ENCODE measurements at places on chromosomes 4 and X.

DNA sequence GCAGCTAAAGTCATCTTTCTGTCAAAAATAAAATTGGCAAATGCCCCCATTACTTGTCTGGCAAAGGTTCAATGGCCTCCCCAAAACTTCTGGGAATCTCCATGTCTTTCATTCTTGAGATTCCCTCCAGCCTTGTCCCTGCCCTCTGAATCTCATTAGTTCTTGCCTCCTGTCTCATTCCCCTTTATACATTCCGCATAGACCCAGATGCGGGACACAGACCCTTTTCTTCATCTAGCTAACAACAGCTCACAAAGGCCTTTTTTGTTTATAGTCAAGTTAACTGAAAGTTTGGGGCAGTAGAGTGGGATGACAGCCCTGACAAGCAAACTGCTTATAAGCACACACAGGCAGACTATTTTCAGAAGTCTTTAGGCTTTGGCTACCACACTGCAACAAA is 306.1 kb upstream of the FAM241A start:
- peaks cover 1% of the 10 kb centered on the region for H3K36me3 ChIP-seq
- no peaks in the 10 kb centered on the region for H3K27me3 ChIP-seq
- H3K4me1 ChIP-seq: no peaks in the 10 kb centered on the region
- no peak for DNase-seq
- no peak overlapping the region for H3K4me3 ChIP-seq
- H3K27ac ChIP-seq: no peak overlapping the region

- no peak for DNase-seq
- H3K4me1 ChIP-seq: no peaks in the 10 kb centered on the region
Measured at GRCh38 chr4:107442538-107443111, 277.4 kb downstream of the PAPSS1 start.

GRCh38 chrX:103540145-103540544 is 20.9 kb upstream of the RAB40A start:
- H3K27me3 ChIP-seq: no peaks in the 10 kb centered on the region
- DNase-seq: peak; percentile 59
- no peak overlapping the region for H3K4me3 ChIP-seq
- no peak overlapping the region for H3K27ac ChIP-seq
- H3K4me1 ChIP-seq: peaks cover 4% of the 10 kb centered on the region
- no peaks in the 10 kb centered on the region for H3K36me3 ChIP-seq

DNA sequence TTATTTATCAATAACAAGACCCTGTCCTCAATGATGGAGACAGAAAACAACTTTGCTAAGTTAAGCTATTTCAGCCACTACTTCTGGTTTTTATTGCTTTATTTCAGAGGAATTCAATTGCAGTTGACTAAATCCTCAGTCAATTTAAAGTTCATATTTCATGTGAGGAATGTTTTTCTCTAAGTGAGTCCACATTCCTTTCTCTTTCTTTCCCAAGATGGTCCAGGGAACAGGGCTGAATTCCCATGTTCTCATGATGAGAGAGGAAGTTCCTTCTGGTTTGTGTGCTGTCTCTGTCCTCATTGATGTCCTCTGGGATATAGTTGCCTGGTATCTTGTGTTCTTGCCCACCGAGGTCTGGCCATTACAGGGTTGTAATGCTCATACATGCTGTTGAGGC is 117.2 kb downstream of the SLIT2 start:
- no peak overlapping the region for H3K27ac ChIP-seq
- no peak overlapping the region for H3K4me3 ChIP-seq
- no peaks in the 10 kb centered on the region for H3K4me1 ChIP-seq
- no peak for DNase-seq
- H3K27me3 ChIP-seq: no peaks in the 10 kb centered on the region

DNA sequence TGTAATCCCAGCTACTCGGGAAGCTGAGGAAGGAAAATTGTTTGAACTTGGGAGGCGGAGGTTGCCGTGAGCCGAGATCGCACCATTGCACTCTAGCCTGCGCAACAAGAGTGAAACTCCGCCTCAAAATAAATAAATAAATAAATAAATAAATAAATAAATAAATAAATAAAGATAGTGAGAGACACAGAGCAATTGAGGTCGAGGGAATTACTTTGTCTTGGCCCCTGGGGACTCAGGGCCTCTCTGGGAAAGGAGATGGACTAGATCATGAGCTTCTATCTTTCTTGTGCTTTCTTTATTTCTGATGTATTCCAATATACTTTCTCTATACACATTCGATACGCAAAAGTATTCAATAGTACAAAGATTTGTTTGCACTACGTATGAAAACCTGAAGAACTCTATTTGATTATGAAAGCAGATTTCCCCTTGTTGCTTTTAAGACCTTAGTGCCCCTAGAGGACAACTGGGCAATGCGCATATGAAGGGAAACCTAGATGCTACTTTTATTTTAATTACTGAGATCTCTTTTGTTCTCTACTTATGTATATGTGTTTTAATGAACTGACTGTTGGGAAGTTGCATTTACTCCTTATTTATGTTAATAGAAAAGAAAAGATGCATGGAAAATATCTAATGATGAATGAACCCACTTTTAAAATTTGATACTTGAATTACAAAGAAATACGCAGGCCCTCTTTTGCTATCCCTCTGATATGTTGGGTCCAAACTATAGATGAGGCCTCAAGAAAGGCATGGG is 12.8 kb upstream of the ELOVL6 start:
- H3K4me1 ChIP-seq: no peaks in the 10 kb centered on the region
- no peaks in the 10 kb centered on the region for H3K27me3 ChIP-seq
- H3K4me3 ChIP-seq: no peak overlapping the region
- no peaks in the 10 kb centered on the region for H3K36me3 ChIP-seq
- H3K27ac ChIP-seq: no peak overlapping the region
- peak; percentile 17 for DNase-seq

GRCh38 chr4:76280488-76281441 is 25.8 kb upstream of the STBD1 start:
- H3K27ac ChIP-seq: no peak overlapping the region
- no peaks in the 10 kb centered on the region for H3K27me3 ChIP-seq
- no peaks in the 10 kb centered on the region for H3K36me3 ChIP-seq
- H3K4me1 ChIP-seq: peaks cover 13% of the 10 kb centered on the region
- DNase-seq: no peak

- no peaks in the 10 kb centered on the region for H3K36me3 ChIP-seq
- H3K27ac ChIP-seq: no peak overlapping the region
- H3K27me3 ChIP-seq: no peaks in the 10 kb centered on the region
- DNase-seq: no peak
Measured at GRCh38 chr4:13970349-13970748, 342.8 kb upstream of the BOD1L1 start.

DNA sequence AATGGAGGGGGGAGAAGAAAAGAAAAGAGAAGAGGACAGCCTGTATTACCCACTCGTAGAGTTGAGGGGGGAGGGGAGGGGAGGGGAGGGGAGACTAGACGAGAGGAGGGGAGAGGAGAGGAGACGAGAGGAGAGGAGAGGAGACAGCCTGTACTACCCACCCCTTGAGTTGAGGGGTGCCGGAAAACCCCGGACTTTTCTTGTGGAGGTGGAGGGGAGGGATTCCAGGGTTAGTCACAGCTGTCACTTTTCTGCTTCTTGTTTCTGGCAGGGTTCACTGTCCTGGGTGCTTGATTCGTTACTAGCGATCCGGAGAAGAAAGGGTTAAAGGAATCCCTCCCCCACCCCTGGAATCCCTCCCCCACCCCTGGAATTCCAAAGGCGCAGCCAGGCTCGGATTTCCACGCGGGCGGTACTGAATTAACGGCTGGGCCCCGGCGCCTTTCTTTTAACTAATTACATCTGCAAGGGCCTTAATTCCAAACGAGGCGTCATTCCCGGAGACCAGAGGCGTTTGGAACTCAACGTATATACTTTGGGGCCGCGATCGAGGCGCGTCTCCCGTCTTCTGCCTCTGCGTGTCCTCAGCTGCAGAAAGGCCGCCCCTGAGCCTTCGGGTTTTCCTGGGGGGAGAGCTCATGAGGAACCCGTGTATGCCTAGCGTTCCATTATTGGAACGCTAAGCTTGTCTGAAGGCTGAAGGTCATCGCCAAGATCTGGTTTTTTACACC is 20.1 kb upstream of the CSF2RA start:
- H3K27ac ChIP-seq: peak overlapping the region; percentile 100
- no peak overlapping the region for H3K4me3 ChIP-seq
- no peaks in the 10 kb centered on the region for H3K36me3 ChIP-seq
- peaks cover 12% of the 10 kb centered on the region for H3K4me1 ChIP-seq

GRCh38 chr4:126051689-126052424 is 737.1 kb downstream of the FAT4 start:
- no peaks in the 10 kb centered on the region for H3K27me3 ChIP-seq
- H3K36me3 ChIP-seq: no peaks in the 10 kb centered on the region
- DNase-seq: peak; percentile 60
- H3K4me3 ChIP-seq: no peak overlapping the region
- no peak overlapping the region for H3K27ac ChIP-seq

- no peak overlapping the region for H3K4me3 ChIP-seq
- DNase-seq: no peak
- H3K27ac ChIP-seq: no peak overlapping the region
- H3K4me1 ChIP-seq: no peaks in the 10 kb centered on the region
- H3K27me3 ChIP-seq: no peaks in the 10 kb centered on the region
Measured at GRCh38 chrX:130561930-130562329, 160.1 kb downstream of the RBMX2 start.

DNA sequence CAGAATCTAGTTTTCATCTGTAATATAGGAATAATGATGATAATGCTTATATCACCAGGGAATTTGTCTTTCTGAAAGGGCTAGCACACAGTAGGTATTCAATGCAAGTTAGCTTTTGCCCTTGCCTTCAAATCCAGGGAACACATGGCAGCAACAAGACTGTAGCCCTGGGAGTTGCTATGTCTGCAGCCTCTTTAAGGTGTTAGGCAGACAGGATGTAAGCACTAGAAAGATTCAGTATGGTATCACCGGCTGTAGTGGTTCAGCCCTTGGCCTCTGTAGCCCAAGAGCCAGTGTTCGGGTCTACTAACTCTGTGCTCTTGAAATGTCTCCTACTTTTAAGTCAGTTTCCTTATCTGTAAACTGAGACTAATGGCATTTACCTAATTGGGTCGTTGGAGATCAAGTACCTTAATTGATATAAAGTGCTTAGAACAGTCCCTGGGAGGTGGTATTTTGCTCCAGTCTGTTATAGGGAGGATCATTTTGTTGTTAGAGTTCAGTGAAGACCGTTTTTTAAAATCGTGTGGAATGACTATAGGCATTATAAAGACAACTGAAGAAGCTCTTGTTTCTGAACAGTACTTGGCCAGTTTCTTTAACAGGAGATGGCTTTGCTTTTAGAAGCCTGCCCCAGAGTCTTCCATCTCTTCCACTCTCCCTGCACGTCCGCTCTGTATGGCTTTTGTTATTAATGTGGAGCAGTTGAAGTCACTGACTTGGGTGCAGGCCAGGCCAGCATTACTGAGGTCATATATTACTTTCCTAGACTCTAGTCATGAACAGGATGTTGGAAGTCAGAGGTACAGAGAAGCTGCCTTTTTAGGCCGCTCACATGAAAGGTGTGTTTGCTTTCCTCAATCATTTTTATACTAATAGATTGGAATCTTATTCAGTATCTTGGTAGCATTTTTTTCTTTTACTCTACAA is 44.8 kb downstream of the GAB1 start:
- no peaks in the 10 kb centered on the region for H3K36me3 ChIP-seq
- no peak overlapping the region for H3K27ac ChIP-seq
- H3K4me1 ChIP-seq: peaks cover 10% of the 10 kb centered on the region
- H3K4me3 ChIP-seq: no peak overlapping the region
- no peak for DNase-seq

- H3K36me3 ChIP-seq: peaks cover 8% of the 10 kb centered on the region
- DNase-seq: no peak
- no peak overlapping the region for H3K27ac ChIP-seq
- peaks cover 2% of the 10 kb centered on the region for H3K4me1 ChIP-seq
Measured at GRCh38 chr4:88102026-88102425, 56.4 kb downstream of the ABCG2 start.

DNA sequence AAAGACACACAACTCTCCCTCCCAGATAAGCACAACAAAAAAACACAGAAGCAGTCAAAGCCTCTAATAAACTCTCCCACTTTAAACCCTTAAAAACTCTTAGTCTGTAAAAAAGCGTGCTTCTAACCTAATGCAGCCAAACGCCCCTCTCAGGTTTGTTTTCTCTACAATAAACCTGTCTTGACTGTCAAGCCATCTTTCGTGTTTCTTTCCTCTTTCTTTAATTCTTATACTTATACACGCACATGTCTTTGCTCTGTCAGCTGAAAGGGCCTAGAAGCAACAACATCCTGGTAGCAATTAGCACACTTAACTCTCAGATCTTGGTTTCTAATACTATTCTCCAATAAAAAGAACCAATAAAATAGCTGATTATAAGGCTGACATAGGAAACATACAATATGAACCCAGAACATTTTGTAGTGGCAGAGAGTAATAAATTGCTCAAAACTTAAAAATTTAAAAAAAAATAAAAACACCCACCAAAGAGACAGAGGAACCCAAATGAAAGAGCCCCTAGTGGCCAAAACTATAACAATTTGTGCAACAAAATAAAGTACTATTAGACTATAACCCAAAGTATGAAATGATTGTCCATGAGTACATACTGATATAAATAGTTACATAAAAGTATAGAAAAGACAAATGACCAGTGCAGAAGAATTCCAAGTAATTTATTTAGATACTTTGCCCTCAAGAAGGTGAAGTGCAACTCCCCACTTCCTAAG is 440.4 kb upstream of the ADGRL3 start:
- H3K4me3 ChIP-seq: no peak overlapping the region
- no peak overlapping the region for H3K27ac ChIP-seq
- H3K27me3 ChIP-seq: no peaks in the 10 kb centered on the region
- H3K4me1 ChIP-seq: no peaks in the 10 kb centered on the region
- no peaks in the 10 kb centered on the region for H3K36me3 ChIP-seq

- H3K4me1 ChIP-seq: no peaks in the 10 kb centered on the region
- H3K4me3 ChIP-seq: no peak overlapping the region
- no peak for DNase-seq
- H3K36me3 ChIP-seq: no peaks in the 10 kb centered on the region
- H3K27me3 ChIP-seq: no peaks in the 10 kb centered on the region
Measured at GRCh38 chr4:126807132-126807531, 825.6 kb upstream of the INTU start.

- no peak overlapping the region for H3K4me3 ChIP-seq
- no peaks in the 10 kb centered on the region for H3K27me3 ChIP-seq
- H3K36me3 ChIP-seq: peaks cover 4% of the 10 kb centered on the region
- DNase-seq: no peak
- no peak overlapping the region for H3K27ac ChIP-seq
- H3K4me1 ChIP-seq: no peaks in the 10 kb centered on the region
Measured at GRCh38 chrX:155115174-155115819, 44.0 kb downstream of the BRCC3 start.

DNA sequence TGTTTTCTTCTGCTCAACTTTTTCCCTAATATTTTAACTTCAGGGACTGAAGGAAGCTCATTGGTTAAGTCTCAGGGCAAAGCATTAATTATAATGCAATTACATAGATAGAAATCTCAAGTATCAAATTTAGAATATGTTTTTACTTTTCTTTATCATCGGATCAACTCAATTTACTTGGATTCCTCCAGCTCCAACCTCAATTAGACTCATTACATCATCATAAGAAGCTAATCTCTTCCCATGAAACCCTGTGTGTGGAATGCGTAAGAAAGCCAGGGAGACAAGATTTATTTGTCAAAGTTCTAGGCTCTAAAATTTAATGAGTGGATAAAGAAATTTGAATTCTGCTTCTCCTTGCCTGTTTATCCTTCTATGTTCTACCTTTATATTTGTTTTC is 918.4 kb downstream of the ADGRL3 start:
- DNase-seq: no peak
- H3K27me3 ChIP-seq: no peaks in the 10 kb centered on the region
- H3K4me1 ChIP-seq: no peaks in the 10 kb centered on the region
- H3K36me3 ChIP-seq: no peaks in the 10 kb centered on the region
- no peak overlapping the region for H3K4me3 ChIP-seq

GRCh38 chr4:79223993-79224776 is 101.7 kb downstream of the NAA11 start:
- H3K27ac ChIP-seq: no peak overlapping the region
- DNase-seq: no peak
- no peaks in the 10 kb centered on the region for H3K4me1 ChIP-seq

Data from trophoblast cell (in vitro differentiated cells and primary cell).